Hematopoietic multipotent progenitor cell (in vitro differentiated cells): ENCODE measurements at places on chromosomes 13 and 19. TPM values are rescaled to one million over a fixed set of nuclear protein-coding genes. Genes with fewer than 3 reads are reported as not detected.

The PSG7 gene
- total RNA-seq = not detected

The ZNF700 gene
- total RNA-seq = 4.3 TPM

The STAP2 gene
- total RNA-seq = 3.8 TPM

The POGLUT2 gene
- total RNA-seq = 9.4 TPM

The CCDC194 gene
- 0.27 TPM for total RNA-seq

The ASF1B gene
- 15.6 TPM for total RNA-seq

The CERS4 gene
- 25.9 TPM for total RNA-seq

The PSG11 gene
- total RNA-seq = not detected

The LRRC4B gene
- under 0.01 TPM for total RNA-seq

The ZNF579 gene
- total RNA-seq = 7.0 TPM

The ZNF835 gene
- total RNA-seq = 10.5 TPM

The TGFB1 gene
- total RNA-seq = 76.2 TPM

The ZNF534 gene
- total RNA-seq = under 0.01 TPM

The SLC15A1 gene
- total RNA-seq = not detected

The SIGLEC12 gene
- 1.1 TPM for total RNA-seq

The FGF22 gene
- total RNA-seq = under 0.01 TPM

The PDCD2L gene
- total RNA-seq = 16.2 TPM

The ZNF547 gene
- 1.6 TPM for total RNA-seq

The IGLON5 gene
- total RNA-seq = 1.1 TPM

The GIPC3 gene
- 2.4 TPM for total RNA-seq

The ZNF829 gene
- 2.2 TPM for total RNA-seq

The SPPL2B gene
- 267 TPM for total RNA-seq

The ZNF616 gene
- total RNA-seq = 4.0 TPM

The TYROBP gene
- total RNA-seq = 25.0 TPM

The ZNF331 gene
- total RNA-seq = 12.4 TPM

The DNAJC15 gene
- total RNA-seq = 8.9 TPM

The WASF3 gene
- 0.81 TPM for total RNA-seq

The KLHL1 gene
- total RNA-seq = not detected

The RGCC gene
- 20.7 TPM for total RNA-seq

The ZNF865 gene
- 4.0 TPM for total RNA-seq

The SPRY2 gene
- total RNA-seq = 17.0 TPM

The KRTDAP gene
- total RNA-seq = not detected

The TNFAIP8L1 gene
- 19.4 TPM for total RNA-seq

The TRAPPC2B gene
- 21.0 TPM for total RNA-seq

The SPATA13 gene
- 34.7 TPM for total RNA-seq

The IGFL2 gene
- not detected for total RNA-seq

The S1PR2 gene
- 6.7 TPM for total RNA-seq

The AKAP11 gene
- 6.7 TPM for total RNA-seq

The STX10 gene
- 86.2 TPM for total RNA-seq

The SIGLECL1 gene
- total RNA-seq = not detected

The LILRA2 gene
- total RNA-seq = 12.9 TPM

The MATK gene
- total RNA-seq = 160 TPM

The ADGRE3 gene
- total RNA-seq = under 0.01 TPM

The KCTD12 gene
- 3.0 TPM for total RNA-seq

The ZNF20 gene
- total RNA-seq = 3.5 TPM

The ZNF575 gene
- 0.81 TPM for total RNA-seq

The FBN3 gene
- total RNA-seq = not detected

The LYPD5 gene
- 3.5 TPM for total RNA-seq

The CNN1 gene
- under 0.01 TPM for total RNA-seq

The KIR3DL3 gene
- total RNA-seq = not detected

The TEX26 gene
- total RNA-seq = not detected

The NFIX gene
- 23.4 TPM for total RNA-seq
